ENCODE measurements at places on chromosomes 6 and 20.

DNA sequence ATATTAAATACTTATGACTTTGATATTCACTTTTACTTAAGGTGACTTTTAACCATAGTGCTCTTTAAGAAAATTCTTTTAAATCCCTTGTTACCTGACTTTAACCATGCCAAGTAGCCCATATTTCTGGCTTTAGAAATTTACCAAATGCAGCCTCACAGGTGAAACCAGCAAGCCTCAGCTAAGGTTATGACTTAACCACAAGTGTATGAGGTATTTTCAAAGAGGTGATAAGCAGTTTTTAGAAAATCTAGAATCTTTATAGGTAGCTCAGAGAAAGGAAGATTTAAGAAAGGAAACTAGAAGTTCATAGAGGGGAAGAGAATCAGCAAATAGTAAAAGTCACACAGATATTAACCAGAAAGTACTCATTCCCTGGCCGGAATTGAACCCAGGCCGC lies 661.9 kb upstream of the GJE1 start:
- DNase-seq: no peak

- DNase-seq: no peak
These were observed 45.2 kb downstream of the THEMIS start for GRCh38 chr6:127855542-127856159.

DNA sequence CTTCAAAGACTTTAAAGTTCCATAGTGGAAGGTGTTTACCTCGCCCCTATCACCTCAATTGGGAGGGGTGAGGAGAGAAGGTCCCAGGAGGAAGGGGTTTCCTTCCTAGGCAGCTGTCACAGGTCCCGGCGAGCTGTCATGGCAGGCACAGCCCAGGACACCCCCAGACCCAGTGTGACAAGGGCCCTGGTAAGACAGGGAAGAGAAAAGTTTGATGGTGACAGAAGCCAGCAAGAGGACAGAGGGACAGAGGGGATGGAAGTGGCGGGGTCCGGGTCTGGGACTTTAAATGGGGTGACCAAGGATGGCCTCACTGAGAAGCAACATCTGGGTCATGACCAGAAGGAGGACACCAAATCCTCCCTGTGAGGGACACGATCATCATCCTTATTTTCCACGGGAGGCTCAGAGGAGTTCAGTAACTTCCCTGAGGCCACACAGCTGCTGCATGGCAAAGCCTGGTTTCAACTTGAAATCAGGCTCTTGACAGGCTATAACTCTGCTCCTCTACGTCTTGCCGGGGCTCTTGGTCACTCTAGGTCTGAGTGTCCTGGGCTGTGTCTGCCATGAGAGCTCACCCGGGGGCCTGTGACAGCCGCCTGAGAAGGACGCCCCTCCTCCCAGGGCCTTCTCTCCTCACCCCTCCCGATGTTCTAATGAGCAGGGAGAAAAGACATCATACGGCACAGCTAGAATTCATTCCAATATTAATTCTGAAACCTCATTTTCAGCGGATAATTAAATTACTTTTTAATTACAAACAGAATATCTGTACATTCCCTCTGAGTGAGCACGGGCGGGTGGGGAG lies 222.2 kb downstream of the PREX1 start:
- DNase-seq: no peak

DNA sequence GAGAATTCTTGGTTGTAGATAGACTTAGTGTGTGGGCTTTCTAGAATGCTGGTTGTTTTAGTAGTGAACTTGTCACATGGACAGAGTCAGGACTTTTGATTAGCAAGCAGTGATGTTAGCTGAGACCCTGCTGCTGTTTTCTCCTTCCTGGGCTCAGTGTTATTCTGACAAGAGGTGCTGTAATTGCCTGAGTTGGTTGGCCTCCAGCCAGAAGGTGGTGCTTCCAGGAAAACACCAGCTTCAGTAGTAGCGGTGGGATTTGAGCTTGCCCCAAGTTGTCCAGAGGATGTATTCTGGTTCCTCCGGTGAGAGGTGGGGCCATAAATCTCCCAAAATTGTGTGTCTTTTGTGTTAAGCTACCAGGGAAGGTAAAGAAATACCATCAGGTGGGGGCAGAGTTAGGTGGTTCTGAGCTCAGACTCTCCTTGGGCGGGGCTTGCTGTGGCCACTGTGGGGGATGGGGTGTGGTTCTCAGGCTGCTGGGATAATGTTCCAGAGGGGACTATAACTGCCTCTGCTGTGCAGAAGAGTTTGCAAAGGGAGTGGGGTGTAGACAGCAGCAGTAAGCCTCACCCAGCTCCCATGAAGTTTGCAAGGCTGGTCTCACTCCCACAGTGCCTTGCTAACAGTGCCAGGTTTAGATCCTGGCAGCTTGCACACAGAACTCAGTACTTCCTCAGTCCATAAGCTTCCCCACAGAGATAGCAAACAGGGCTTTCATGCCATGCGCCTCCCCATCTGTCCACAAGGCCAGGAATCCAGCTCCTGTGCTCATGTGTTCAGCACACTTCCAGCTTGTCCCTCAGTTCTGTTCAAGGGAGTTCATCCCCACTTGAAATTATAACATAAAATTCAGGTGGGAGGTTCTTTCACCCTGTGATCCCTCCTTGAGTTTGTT lies 278.4 kb upstream of the PTCHD4 start:
- no peak for DNase-seq

DNA sequence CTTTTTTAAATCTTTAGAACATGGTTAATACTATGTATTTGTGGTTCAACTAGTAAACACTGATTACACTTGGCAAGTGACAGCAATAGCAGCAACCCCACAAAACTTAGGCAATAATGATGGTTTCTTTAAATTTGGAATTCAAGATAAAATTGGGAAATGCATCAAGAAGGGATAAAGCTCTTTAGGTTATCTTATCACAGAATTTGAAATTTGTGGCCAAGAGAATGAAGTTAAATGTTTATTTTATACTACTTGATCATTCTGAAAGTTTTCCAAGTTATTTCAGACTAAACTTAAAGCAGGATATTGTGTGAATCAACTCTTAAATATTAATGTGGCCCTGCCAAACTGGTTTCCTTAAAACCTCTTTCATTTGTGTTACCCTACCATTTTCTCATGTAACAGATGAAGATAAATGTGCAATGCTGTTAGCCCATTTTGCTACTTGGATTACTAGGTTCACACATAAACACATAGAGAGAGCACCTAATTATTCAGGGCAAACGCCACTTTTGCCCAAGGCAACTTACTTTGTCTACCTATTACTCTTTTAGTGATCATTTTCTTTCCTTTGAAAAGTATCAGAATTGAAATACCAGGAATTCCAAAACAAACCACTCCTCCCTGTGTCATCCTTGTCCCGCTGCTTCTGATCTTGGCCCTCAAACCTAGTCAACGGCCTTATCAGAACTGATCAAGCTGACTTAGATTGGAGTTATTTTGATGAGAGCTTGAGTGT lies 186.7 kb upstream of the TENT5A start:
- DNase-seq: no peak

DNA sequence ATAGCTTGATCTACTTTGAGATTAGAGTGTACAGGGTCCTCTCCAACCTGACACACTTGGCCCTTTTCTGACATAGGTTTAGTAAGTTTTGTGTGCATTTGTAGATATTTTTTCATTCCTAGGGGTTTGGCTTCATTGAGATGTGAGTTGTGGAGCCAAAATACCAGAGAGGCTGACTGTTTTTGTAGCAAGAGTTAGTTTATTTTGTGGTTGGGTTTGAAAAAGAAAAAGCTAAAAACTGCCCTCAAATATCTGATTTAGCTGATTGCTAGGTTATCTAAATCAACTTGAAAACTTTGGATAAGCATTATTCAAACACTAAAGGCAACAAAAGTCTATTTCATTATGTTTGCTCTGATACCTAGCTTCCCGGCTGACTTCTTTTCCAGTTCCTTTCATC lies 164.7 kb upstream of the CENPW start:
- no peak for DNase-seq

DNA sequence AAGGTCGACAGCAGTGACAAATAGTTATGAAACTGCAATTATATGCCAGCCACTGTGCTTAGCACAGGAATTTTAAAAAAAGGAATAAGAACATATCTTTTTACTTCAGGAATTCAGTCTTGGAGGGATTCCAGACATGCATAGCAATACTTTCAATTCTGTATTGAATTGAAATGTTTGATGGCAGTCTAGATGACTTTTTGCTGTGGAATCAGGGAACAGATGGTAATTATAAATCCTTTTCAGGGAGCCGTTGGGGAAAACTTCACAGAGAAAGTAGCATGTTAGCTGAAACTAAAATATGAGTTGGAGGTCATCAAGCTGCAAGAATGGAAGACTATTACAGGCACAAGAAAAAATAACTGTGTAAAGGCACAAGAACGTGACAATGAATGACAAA lies 74.8 kb downstream of the IMPG1 start:
- no peak for DNase-seq

- DNase-seq: no peak
These were observed 109.0 kb downstream of the ATG5 start for GRCh38 chr6:106216527-106216926.

- DNase-seq: no peak
These were observed 54.4 kb downstream of the HMGN3 start for GRCh38 chr6:79180052-79180451.

Measured in stimulated activated CD8-positive, alpha-beta memory T cell treated with anti-CD3 and anti-CD28 coated beads, Interleukin-4, amount 100 ng/mL, for 4 hours (primary cell).